Lower lobe of right lung (tissue), 2 donors: ENCODE measurements at places on chromosomes 6 and 20. TPM values are rescaled to one million over a fixed set of nuclear protein-coding genes. Genes with fewer than 3 reads are reported as not detected.

GRCh38 chr6:39209911-39210310, 19.4 kb downstream of the KCNK5 start:
- peaks cover 74% of the 10 kb centered on the region for H3K4me1 ChIP-seq
- H3K27me3 ChIP-seq = no peaks in the 10 kb centered on the region
- no peak overlapping the region for H3K4me3 ChIP-seq
- no peak for DNase-seq
- H3K27ac ChIP-seq = peak overlapping the region; percentile 34
- no peaks in the 10 kb centered on the region for H3K36me3 ChIP-seq

GRCh38 chr6:126914801-126915200, 203.7 kb upstream of the RSPO3 start:
- no peaks in the 10 kb centered on the region for H3K4me1 ChIP-seq
- H3K36me3 ChIP-seq = no peaks in the 10 kb centered on the region
- no peak for DNase-seq
- no peaks in the 10 kb centered on the region for H3K27me3 ChIP-seq
- no peak overlapping the region for H3K27ac ChIP-seq

DNA sequence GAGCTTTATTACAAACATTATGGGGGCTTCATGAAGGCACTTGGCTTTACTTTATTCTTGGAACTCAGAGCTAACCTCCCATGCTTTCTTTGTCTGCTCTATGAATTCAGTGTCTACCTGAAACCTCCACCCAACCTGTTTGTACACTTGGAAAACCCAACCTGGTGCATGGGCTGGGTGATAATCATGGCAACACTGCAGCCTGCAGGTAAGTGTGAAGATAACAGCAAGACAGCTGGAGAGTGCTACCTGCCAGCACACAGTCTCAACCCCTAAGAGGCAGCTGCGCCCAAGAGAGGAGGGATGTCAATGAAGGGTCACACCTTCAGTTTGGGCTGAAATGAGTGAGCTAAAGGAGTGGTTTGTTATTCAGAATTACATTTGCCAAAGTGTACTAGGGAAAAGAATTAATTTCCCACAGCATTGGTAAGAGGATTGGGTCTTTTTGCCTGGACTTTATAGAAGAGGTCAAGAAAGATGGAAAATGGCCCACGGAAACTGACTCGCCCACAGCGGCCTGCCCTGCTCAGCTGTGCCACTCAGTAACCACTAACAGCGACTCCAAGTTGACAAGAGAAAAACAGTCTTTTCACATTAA, 24.4 kb downstream of the FOXQ1 start:
- no peak for DNase-seq
- H3K4me3 ChIP-seq = no peak overlapping the region
- H3K27me3 ChIP-seq = peaks cover 3% of the 10 kb centered on the region
- H3K36me3 ChIP-seq = no peaks in the 10 kb centered on the region
- H3K4me1 ChIP-seq = peaks cover 24% of the 10 kb centered on the region
- peak overlapping the region; percentile 61 for H3K27ac ChIP-seq

DNA sequence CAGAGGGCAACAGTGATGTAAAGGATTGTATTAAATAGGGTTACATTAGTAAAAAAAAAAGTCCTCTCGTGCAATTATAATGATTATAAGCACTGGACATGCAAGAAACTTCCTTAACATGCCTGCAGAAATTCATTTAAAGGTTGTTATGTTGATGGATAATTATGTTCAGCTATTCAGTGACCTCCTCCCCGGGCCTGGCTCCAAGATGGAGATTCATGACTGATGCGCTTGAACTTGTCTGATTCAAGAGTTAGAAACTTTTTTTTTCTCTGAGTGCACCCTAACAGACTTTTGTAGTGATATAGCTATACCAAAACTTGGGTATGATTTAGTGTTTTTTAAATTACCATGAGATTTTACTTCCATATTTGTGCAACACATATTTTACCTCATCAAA, 1170.0 kb upstream of the CITED2 start:
- no peaks in the 10 kb centered on the region for H3K36me3 ChIP-seq
- H3K27me3 ChIP-seq = no peaks in the 10 kb centered on the region
- no peak for DNase-seq
- H3K4me3 ChIP-seq = no peak overlapping the region
- H3K27ac ChIP-seq = no peak overlapping the region

PSORS1C2 gene
- total RNA-seq = not detected

DNA sequence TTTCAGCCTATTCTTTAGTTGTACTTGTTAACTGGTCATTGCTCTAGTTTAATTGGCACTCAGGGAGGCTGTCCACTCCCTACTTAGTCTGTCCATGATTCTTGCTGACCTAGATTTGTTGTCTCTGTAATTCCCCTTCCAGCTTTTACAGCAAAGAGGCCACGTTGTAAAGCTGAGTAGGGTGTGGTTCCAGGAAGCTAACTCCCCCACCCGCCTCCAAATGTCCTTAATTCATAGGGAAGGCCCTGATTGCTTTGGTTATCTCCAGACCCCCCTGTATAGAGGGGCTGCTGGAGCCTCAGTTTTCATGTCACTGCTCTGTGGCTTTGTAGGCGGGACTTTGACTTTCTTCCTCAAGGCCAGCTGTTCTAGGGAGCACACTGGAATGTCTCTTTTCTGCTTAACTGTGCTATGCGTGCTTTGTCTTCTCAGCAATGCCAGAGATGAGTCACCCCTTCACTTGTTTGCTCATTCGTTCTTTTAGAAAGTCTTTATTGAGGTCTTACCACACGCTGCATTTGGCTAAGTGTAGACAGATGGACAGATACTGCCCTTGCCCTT, 175.1 kb upstream of the JAG1 start:
- H3K27ac ChIP-seq = no peak overlapping the region
- H3K4me3 ChIP-seq = no peak overlapping the region
- H3K4me1 ChIP-seq = no peaks in the 10 kb centered on the region
- no peaks in the 10 kb centered on the region for H3K36me3 ChIP-seq
- no peak for DNase-seq

PLAGL2 gene
- 17.6 TPM for total RNA-seq

- H3K4me1 ChIP-seq = peaks cover 23% of the 10 kb centered on the region
- H3K36me3 ChIP-seq = no peaks in the 10 kb centered on the region
- H3K27ac ChIP-seq = peak overlapping the region; percentile 44
- no peaks in the 10 kb centered on the region for H3K27me3 ChIP-seq
- DNase-seq = no peak
Observed at GRCh38 chr20:13147071-13147963, 73.8 kb upstream of the ISM1 start.

NTSR1 gene
- total RNA-seq = not detected

- no peak overlapping the region for H3K27ac ChIP-seq
- no peaks in the 10 kb centered on the region for H3K4me1 ChIP-seq
- no peak overlapping the region for H3K4me3 ChIP-seq
- H3K27me3 ChIP-seq = no peaks in the 10 kb centered on the region
Observed at GRCh38 chr6:18551228-18551627, 164.1 kb downstream of the RNF144B start.

GRCh38 chr6:14730654-14731053, 515.2 kb upstream of the JARID2 start:
- peaks cover 37% of the 10 kb centered on the region for H3K4me1 ChIP-seq
- no peak overlapping the region for H3K4me3 ChIP-seq
- no peak for DNase-seq
- H3K27me3 ChIP-seq = no peaks in the 10 kb centered on the region

NRSN1 gene
- total RNA-seq = not detected
